ENCODE measurements at places on chromosomes 2 and 18.

- no peak for DNase-seq
Measured at GRCh38 chr2:137847443-137847842, 116.8 kb upstream of the HNMT start.

DNA sequence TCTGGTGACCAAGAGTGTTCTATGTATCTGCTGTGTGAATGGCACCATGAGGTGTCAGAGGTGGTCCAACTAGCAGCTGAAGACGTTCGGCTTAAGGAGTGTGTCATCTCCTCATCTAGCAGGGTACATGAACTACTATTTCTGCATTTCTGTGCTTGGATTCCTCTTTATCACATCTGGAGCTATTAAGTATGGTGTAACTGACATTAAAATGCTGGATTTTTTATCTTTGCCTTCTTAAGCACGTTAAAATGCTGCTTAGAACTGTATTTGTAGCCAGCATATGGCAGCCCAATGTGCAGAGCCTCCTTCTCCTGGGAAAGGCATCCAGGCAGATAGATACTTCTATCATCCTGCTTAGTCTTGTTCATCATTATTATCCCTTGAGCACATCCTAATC lies 409.3 kb upstream of the MMADHC start:
- no peak for DNase-seq

- no peak for DNase-seq
Measured at GRCh38 chr2:158979772-158980171, 11.3 kb downstream of the TANC1 start.

DNA sequence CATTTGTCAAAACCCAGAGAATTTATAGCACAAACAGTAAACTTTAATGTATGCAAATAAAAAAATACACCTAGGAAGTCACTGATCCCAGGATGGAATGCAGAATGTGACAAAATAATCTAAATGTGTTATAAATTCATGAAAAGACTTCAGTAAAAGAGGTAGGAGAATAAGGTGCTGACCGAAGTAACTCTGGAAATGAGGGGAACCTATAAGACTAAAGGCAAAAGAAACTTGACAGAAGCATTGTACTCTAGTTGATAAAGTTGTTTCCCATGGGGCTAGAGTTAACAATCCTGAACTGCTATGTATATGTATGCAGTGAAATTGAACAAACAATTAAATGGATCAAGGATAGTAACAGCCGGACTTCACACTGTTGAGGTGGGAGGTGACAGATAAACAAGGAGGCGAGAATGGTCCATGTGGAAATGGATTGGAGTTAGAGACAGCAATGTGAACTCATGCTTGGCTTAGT lies 24.5 kb downstream of the IRS1 start:
- DNase-seq, result no peak

DNA sequence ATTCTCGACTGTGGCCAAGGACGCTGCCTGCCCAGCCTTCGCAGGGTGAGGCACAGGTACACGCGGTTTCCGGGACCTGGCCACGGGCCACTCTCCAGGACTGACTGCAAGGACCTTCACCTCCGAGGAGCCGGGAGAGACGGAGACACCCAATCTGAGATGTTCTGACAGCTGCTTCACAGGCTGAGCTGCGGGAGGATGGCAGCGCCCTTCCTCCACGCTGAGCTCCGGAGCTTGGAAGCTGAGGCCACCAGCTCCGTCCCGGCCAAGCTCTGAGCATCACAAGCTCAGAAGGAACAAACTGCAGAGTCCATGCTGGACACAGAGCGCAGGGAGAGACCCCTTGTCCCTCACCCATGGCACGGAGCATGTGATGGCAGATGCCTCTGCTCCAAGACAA lies 71.1 kb upstream of the CTDP1 start:
- DNase-seq, result no peak
